ENCODE measurements at places on chromosomes 1 and 21.

- no peak for DNase-seq
These were observed 125.5 kb downstream of the PTPN14 start for GRCh38 chr1:214425716-214426425.

GRCh38 chr1:156833603-156834002 is 17.0 kb upstream of the SH2D2A start:
- no peak for DNase-seq

DNA sequence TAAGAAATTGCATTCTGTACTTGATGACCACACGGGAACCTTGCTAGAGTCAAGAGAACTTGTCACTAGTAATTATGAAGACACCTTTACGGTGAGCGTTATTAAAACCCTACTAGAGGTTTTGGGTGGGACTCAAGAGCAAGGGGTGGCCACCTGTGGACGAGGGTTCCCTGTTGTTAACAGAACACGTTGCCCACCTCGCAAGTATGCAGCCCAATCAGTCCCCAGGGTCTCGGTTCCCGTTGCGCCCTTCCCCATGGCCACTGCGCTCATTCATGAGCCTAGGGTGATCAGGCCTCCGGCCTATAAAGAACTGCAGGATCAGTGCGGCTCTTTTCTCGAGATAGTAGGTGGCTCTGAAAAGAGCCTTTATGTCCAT is 30.2 kb upstream of the RNF187 start:
- DNase-seq, result no peak

DNA sequence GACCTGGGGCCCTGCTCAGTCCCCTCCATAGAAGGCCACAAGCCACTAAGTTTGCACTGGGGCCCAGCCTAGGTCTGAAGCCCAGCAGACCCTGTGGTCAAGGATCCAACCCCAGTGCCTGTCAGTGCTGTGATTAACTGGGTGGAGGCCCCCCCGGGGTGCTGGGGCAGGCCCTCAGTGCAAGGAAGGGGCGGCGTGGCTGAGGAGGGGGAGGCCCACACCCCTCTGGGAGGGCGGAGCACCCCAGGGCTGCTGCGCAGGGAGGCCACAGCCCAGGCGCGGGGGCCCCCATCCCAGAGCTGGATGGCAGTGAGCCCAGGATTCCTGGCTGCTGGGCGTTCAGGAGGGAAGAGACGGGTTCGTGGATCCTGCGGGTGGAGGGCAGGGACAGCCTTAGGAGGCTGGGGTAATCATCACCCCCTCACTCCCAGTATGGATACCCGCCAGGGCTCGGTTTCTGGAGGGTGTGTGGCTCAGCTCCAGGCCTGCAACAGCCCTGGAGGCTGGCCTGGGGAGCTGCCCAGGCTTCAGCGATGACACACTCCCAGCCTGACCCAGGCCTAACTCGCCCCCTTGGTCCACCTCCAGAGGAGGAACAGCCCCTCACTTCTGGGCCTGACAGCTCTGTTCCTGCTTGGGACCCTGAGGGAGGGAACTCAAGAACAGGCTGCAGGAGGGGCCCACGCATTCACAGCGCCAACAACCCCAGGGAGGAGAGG is 890 bp downstream of the GJC2 start:
- no peak for DNase-seq

DNA sequence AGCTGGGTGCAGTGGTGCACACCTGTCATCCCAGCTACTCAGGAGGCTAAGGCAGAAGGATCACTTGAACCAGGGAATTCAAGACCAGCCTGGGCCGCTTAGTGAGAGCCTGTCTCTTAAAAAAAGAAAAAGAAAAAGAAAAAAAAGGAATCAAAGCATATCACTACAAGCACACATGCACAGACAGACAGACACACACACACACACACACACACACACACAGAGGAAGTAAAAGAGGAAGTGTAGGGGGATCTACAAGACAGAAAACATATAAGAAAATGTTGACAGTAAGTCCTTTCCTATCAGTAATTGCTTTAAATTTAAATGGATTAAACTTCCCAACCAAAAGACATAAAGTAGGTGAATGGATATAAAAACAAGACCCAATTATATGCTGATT is 180.3 kb downstream of the FAF1 start:
- DNase-seq, result no peak

DNA sequence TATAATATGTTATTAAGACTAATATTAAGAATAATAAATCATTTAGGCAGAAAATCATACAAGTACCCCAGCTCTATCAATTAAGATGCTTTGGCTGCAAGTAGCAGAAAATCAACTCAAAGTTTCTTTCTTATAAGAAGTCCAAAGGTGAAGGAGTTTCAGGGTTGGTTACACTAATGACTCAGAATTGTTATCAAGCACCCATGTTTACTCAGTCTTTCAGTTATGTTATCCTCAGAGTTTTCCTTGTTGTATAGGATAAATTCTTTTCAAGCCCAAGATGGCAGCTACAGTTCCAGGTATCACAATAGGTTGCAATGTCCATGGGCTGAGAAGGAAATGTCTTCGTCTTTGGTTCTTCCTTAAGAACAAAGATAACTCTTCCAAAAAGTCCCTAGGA is 163.6 kb downstream of the TNFSF18 start:
- no peak for DNase-seq

DNA sequence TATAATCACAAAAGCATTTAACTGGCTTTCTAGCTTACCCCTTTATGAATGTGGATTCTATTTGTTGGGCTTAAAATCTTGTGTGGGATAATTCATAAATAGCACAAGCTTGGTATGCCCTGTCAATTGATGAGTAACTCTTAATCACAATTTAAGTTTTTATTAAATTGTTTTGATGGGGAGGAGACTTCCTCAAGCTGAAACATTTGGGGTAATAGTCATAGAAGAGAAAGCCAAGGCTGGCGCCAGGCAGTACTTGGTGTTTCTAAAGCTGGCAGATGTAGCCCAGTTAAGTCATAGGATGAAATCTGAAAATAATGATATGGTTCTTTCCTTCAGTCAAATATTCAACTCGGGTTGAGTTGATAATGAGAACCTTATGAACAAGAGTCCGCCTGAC is 167.2 kb downstream of the FMN2 start:
- no peak for DNase-seq

DNA sequence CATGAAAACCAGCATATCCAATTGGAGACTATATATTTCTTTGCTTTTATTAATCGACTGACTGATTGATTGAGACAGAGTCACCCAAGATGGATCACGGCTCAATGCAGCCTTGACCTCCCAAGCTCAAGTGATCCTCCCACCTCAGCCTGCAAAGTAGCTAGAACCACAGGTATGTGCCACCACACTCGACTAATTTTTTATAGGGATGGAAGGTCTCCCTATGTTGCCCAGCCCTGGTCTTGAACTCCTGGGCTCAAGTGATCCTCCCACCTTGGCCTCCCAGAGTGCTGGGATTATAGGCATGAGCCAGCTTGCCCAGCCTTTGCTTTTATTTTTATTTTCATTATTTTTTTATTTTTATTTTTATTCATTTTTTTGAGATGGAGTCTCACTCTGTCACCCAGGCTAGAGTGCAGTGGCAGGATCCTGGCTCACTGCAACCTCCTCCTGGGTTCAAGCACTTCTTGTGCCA is 5.4 kb downstream of the SPEN start:
- no peak for DNase-seq

GRCh38 chr1:18553388-18553787 is 72.7 kb downstream of the KLHDC7A start:
- no peak for DNase-seq

DNA sequence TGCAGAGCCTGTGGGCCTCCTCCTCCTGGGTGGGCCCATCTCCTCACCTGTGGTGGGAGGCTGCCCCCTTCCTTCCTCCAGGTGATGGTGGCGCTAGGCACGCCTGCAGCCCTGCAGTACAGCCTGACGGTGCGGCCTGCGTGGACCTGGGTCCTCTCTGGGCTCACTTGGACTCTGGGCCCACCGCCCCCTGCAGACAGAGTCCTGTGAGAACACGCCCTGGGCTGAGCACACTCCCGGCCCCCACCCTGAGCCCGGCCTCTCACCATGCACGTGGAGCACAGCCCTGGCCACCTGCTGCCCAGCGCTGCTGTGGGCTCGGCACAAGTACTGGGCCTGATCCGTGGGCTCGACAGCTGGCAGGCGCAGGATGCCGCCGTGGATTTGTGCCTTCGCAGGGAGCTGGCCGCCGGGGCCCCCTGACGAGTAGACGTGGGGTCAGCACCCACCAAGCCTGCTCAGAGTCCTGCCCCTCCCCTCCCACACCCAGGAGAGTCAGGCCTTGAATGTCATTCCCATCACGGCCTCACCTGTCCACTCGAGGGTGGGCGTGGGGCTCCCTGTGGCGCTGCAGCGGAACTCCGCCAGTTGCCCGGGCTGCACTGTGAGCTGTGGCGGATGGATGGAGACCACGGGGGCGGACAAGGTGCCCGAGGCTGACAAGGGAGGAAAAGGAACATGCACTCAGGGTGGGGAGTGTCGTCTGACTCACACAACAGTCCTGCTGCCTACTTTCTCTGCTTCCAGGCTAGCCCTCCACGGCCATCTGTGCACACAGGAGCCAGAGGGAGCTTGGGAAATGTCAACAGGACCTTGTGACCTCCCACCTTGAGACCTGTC is 43.4 kb downstream of the LDLRAD2 start:
- DNase-seq, result no peak
